ENCODE measurements at places on chromosomes 12 and 14.
A peak's percentile ranks its signal among the peaks of the same experiment; 100 is the strongest.

DNA sequence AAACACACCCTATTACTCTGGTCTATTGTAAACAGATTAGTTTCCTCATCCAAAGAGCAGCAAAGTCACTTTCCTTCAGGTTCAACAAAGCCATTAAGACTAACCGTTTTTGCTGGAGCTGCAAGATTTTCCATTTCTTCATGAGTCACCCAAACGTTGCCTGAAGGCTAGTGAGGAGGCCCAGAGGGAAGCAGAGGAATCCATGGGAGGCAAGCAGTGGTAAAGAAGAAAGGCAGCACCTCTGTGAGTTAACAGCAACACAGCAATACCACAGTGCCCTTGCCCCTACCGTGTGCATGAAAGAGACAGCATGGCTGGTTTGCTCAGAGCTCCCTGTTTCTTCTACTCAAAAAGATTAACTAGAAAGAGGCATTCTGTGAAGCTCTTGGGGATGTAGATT lies 206.3 kb downstream of the ACSS3 start:
- DNase-seq, result no peak

GRCh38 chr14:63938198-63939005 lies 85.6 kb downstream of the SYNE2 start:
- peak; percentile 42 for DNase-seq

GRCh38 chr14:51552275-51552674 lies 99.4 kb upstream of the FRMD6 start:
- no peak for DNase-seq

DNA sequence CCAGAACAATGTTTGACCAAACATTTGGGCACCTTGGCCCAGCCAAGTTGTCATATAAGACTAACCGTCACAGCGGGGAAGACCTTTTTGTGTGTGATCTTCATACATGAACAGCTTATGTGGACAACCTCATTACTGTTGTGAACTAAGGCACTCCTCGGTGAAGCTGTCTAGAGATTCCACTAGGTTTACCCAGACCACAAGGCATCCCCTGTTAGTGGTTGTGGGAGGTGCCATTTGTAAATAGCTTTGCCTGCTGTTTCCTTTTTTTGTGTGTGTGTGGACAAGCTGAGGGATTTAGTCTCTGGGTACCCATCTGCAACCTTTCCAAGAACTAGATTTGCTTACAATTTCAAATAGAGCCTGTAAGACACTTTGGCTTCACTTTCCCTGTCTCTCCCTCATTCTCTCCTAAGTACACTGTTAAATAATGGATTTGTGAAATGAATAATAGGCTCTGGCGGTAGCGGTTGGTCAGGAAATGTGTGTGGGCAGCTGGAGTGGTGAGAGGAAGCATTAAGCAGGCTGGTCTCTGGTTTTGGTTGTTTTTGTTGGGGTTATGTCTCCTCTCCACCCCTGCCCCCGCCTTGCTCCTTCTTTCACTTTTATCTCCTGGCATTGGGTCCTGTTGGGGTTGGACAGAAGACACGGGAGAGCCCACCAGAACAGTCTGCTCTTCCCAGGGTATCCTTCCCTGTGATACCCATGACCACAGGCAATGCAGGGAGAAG lies 727.6 kb downstream of the VRK1 start:
- no peak for DNase-seq

GRCh38 chr12:52010692-52011601 lies 4.2 kb downstream of the TAMALIN start:
- DNase-seq, result no peak
